Mucosa of descending colon (tissue), 3 donors: ENCODE measurements at places on chromosomes 6 and 20. TPM values are rescaled to one million over a fixed set of nuclear protein-coding genes. Genes with fewer than 3 reads are reported as not detected.

Gene PLA2G7
- total RNA-seq: 3.1 TPM

Gene F13A1
- 96.5 TPM for total RNA-seq

Gene NOTCH4
- total RNA-seq: 10.5 TPM

Gene PDE7B
- total RNA-seq: 2.2 TPM

Gene FRMD1
- total RNA-seq: 57.5 TPM

Gene SIRPD
- total RNA-seq: not detected

Gene ZKSCAN3
- total RNA-seq: 12.8 TPM

Gene CST4
- not detected for total RNA-seq

Gene MYB
- total RNA-seq: 26.5 TPM

Gene MEP1A
- total RNA-seq: 498 TPM

Gene KCNQ5
- 2.3 TPM for total RNA-seq

Gene EFCAB8
- total RNA-seq: 0.17 TPM

Gene IRAK1BP1
- 4.6 TPM for total RNA-seq

Gene PKIB
- 214 TPM for total RNA-seq

Gene WFDC2
- total RNA-seq: 65.7 TPM

Gene OPRM1
- 0.57 TPM for total RNA-seq

Gene LST1
- total RNA-seq: 6.6 TPM

Gene PSORS1C2
- total RNA-seq: not detected

Gene TRMT6
- 8.3 TPM for total RNA-seq

Gene BTNL2
- total RNA-seq: not detected

Gene ZNF311
- 2.6 TPM for total RNA-seq

Gene TRAM2
- 20.3 TPM for total RNA-seq

Gene TRIM40
- total RNA-seq: 37.3 TPM

Gene CLDN20
- total RNA-seq: not detected

DNA sequence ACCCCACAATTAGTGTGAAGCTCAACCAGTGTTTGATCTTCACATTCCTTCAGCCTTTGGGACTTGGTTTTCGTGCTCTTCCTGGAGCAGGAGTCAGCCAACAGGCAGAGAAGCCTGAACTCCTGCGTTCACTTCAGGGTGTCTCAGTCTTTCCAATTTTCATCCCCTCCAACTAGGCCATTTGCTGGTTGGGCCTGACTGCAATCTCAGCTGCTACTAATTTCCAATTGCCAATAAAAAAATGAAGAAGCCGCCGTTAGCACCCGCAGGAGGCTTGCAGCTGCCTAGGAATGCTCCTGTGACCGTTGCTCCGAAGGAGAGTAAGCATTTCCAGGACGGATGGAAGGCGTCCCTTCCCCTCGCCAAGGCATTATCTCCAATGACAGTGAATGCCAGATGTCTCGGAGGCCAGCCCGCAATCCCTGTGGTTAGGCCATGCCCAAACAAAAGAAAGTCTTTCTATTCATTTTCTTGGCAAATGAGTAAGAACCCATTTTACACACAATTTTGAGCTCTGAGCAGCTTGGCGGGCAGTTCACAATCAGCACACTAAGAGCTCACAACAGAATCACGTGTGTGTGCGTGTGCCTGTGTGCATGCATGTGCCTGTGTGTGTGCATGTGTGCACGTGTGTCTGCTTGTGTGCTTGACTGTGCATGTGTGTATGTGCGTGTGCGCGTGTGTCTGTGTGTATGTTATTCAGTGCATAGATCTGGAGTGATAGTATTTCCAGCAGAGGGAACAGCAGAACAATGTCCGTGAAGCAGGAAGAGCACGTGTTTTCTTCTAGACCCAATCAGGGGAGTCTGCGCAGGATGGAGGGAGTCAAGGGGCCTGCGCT, 301.2 kb downstream of the SMOC2 start:
- no peak for DNase-seq

- no peak for DNase-seq
Observed at GRCh38 chr6:105791179-105791578, 295.0 kb upstream of the PRDM1 start.

DNA sequence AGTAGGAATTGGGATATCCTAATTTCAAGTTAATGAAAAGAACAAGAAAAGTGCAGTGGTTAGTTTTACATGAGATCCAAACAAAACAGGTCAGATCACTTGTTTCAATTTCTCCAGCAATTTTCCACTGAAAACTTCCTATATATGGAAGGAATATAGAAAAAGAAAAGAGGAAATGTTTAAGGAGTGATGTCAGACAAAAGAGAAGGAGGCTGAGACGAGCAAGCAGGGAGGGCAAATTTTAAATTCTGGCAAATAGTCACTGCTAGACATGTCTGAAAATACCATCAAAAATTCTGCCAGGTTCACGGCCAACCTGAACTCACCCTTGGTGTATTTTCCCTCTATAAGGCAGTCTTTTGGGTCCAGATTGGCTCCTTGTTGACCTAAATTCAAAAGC, 9.5 kb upstream of the NUP153 start:
- DNase-seq: no peak

- DNase-seq: no peak
Observed at GRCh38 chr6:149079456-149079855, 238.1 kb upstream of the TAB2 start.

DNA sequence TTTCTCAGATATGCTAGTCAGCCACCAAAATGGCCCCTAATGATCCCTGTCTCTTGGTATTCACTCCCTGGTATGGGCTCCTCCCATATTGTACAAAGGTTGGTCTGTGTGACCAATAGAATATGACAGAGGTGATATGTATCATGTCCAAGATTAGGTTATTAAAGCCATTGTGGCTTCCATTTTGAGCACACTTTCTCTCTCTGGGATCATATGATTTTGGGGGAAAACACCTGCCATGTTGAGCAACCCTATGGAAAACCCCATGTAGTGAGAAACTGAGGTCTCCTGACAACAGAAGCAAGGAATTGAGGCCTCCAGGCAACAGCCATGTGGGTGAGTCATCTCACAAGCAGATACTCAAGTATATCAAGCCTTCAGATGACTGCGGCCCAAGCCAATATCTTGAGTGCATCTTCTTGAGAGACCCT, 7.1 kb upstream of the ZNF318 start:
- DNase-seq: no peak

GRCh38 chr20:2093159-2093781, 8.4 kb upstream of the STK35 start:
- peak; percentile 45 for DNase-seq

- no peak for DNase-seq
Observed at GRCh38 chr20:15235471-15236198, 898.2 kb upstream of the FLRT3 start.

GRCh38 chr20:47493963-47494293, 7.8 kb upstream of the NCOA3 start:
- peak; percentile 44 for DNase-seq

GRCh38 chr6:89412071-89413005, at the start of gene RRAGD:
Gene RRAGD (minus strand): TSS chr6:89412273. CDS start chr6:89411993, 280 bp downstream.
- peak; percentile 68 for DNase-seq

GRCh38 chr6:88881451-88881850, 82.0 kb downstream of the RNGTT start:
- no peak for DNase-seq

GRCh38 chr20:56229812-56230211, 18.7 kb upstream of the MC3R start:
- DNase-seq: no peak

DNA sequence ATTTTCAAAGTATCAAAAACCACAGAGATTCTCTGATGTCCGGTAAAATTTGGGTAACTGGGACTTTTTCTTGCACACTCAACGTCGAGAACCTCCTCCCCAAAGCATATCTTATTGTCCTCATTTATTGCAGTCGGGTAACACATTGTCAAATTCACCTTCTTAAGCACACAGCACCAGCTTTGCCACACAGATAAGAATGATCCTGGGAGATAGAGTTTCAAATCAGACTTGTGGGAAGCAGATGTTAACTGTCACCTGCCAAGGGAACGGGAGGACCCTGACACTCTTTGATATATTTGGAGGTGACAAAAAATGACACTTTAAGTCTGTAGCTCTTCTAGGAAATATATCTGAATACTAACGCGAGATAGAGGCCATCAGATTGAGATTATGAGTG, 282.1 kb upstream of the BMP2 start:
- no peak for DNase-seq

- no peak for DNase-seq
Observed at GRCh38 chr20:15058841-15059240, 721.4 kb upstream of the FLRT3 start.

GRCh38 chr6:116018976-116019375, 41.7 kb downstream of the FRK start:
- no peak for DNase-seq

DNA sequence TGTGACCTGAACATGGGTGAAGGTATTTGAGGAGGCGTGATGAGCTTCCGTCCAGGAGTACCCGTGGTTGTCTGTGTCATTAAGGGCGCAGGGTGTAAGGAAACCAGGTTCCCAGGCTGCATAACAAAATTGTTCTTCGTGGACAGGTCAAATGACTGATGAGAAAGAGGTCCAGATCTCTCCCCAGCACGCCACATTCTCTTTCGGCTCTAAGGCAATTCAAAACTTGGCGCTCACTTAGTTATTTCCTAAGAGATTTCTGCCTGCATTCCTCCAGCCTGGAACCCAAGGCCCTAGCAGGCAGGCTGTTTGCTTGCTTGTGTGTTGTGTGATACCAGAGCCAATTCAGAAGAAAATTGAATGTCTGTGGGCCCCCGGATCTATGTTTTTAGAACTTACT, 139.9 kb downstream of the AGPAT4 start:
- DNase-seq: no peak

- DNase-seq: no peak
Observed at GRCh38 chr6:131122007-131122406, 13.3 kb upstream of the AKAP7 start.

- DNase-seq: no peak
Observed at GRCh38 chr20:37880726-37881591, 22.0 kb upstream of the VSTM2L start.

DNA sequence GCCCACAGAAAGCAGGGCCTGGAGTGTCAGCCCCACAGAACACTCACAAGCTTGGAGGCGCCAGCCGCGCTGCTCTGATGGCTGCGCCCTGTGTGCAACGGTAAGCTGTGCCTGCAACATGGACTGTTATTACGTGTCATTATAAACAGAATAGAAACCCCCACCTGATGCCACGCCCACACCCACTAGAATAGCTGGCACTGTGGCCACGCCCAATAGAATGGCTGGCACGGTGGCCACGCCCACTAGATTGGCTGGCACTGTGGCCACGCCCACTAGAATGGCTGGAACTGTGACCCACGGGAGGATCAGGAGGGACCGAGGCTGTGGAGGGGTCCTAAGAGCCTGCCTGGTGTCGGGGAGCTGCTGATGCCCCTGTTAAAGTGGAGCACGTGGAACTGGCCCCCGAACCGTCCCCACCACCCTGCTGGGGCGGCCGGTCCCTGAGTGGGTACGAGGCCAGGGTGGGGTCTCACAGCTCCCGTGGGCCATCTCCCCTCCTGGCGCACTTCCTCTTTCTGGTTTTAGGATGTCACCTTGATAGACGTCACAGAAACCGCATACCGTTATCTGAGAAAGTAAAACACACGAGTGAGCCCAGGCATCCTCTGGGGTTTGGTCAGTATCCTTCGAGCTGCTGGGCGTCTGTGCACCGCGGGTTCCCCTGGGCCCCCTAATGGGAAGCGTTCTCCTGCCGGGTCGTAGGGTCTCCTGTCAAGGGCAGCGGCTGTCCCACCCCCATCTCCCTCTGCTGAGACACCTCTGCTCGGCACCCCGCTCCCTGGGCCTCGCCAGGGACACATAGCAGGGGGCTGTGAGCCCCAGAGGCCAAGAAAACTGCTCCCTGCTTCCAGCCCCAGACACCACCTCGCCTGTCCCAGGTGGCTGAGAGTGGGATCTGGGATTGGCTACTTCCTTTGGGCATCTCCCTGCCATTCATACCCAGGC, 25.4 kb downstream of the SLC17A9 start:
- peak; percentile 78 for DNase-seq

DNA sequence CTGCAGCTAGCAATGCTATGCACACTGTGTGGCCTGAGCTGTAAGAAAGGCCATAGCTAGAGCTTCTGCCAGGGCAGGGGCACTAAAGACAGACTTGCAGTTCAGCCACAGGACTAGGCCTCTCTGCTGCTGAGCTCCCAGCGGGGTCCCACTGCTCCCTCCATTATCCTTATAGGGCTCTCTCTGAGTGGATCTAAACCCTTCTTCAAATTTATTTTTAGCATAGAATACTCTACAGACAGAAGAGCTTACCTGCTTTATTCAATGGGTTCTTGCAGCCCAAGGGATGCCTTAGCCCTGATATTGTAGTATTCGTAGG, 100.9 kb upstream of the MLN start:
- DNase-seq: no peak

DNA sequence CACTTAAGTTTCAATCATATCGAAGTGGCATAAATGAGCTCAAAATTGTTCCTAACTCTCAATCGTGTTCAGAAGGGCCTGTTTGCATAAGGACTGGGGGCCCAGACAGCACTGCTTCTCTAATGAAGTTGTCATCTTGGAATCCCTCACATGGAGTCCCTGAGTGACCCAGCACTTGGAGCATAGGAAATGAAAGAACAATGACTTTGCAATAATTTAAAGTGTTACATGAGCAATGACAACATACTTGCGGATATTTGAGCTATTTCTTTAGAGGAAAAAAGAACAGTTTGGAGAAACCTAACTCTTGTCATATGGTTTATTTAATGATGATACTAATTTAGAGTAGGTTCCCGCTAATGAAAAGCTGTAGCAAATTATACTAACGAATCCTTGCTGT, 239.9 kb downstream of the TSHZ2 start:
- DNase-seq: no peak

- no peak for DNase-seq
Observed at GRCh38 chr6:209432-210103, 82.7 kb upstream of the DUSP22 start.

- DNase-seq: no peak
Observed at GRCh38 chr20:63172726-63173125, 43.2 kb downstream of the YTHDF1 start.

DNA sequence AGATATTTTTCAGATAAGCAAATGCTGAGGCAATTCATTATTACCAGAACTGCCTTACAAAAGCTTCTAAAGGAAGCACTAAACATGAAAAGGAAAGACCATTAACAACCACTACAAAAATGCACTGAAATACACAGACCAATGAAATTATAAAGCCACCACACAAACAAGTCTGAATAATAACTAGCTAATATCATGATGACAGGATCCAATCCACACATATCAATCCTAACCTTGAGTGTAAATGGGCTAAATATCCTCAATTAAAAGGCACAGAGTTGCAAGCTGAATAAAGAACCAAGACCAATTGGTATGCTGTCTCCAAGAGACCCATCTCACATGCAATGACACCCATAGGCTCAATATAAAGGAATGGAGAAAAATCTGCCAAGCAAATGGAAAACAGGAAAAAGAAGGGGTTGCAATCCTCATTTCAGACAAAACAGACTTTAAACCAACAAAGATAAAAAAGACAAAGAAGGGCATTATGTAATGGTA, 58.0 kb upstream of the PHIP start:
- no peak for DNase-seq

GRCh38 chr6:2387445-2387844, 142.0 kb upstream of the GMDS start:
- no peak for DNase-seq

- no peak for DNase-seq
Observed at GRCh38 chr6:122569230-122569771, 40.9 kb upstream of the PKIB start.

GRCh38 chr20:36313926-36314325, 7.8 kb downstream of the DLGAP4 start:
- no peak for DNase-seq

GRCh38 chr6:127219869-127220268, 46.8 kb upstream of the RNF146 start:
- no peak for DNase-seq
